Common myeloid progenitor, CD34-positive (primary cell): ENCODE measurements at places on chromosomes 11 and 22.

GRCh38 chr11:78111298-78111697 is 28.1 kb downstream of the ALG8 start:
- no peak for DNase-seq

DNA sequence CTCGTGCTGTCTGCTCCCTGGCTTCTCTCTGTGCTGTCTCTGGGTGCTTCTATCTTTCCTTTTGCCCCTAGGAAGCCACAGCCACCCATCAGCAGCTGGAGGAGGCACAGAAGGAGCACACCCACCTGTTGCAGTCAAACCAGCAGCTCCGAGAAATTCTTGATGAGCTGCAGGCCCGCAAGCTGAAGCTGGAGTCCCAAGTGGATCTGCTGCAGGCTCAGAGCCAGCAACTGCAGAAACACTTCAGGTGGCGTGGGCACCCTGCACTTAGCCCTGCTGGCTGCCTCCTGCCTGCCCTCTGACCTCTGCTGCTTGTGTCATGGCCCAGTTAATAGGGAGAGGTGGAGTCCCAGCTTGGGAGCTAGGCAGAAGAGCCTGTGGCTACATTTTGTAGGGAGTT is 67.8 kb downstream of the CEP164 start:
- no peak for DNase-seq

GRCh38 chr22:49422701-49423100 is 405.0 kb downstream of the BRD1 start:
- no peak for DNase-seq

DNA sequence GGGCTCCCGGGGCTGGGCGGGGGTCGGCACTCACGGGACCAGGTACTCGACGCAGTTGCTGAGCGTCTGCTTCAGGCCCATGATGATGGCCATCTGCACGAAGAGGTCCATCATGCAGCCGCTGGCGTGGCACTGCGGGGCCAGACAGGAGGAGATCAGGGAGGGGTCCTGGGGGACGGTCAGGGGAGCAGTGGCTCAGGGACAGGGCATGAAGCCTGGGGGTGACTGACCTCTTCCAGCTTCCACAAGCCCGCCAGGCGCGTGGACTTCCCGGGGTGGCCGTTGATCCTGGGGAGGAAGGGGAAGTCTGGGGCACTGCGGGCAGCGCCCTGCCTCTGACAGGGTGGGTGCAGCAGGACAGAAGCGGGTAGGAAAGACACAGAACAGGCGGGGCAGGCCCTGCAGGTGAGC is 6.1 kb upstream of the SIGIRR start:
- DNase-seq: no peak

DNA sequence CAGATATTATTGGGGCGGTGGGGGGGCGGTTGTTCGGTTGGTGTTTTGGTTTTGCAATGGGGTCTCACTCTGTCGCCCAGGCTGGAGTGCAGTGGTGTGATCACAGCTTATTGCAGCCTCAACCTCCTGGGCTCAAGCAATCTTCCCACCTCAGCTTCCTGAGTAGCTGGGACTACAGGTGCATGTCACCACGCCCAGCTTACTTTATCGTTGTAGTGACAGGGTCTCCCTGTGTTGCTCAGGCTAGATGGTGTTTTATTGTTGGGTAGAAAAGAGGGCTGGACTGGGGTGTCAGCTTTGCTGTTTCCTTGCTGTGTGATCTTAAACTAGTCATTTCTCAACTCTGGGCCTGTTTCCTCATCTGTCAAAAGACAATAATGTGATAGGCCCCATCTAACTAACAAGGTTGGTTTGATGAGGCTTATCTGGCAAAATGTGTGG is 17.5 kb upstream of the MYH9 start:
- no peak for DNase-seq

DNA sequence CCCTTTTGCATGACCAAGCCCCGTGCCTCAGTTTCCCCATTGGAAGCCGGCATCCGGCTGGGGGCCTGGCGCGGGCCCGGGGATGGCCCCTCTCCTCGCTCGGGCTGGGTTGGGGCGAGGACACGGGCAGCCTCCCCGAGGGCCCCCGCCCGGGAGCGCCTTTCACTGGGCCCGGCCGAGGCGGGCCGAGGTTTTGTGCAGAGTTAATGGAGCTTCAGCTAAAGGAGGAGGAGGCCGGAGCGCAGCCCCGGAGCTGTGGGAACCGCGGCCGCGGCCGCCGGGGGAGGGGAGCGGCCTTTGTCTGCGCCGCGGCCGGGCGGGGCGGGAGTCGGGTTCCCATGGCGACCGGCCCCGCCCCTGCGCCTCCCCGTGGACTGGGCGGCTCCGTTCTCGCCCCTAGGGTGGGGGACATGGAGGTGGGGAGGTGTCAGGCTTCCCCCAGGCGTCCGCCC is 1.4 kb upstream of the MAPK11 start:
- DNase-seq: peak; percentile 43
